Astrocyte of the cerebellum (primary cell): ENCODE measurements at places on chromosomes 6 and 20.
A peak's percentile ranks its signal among the peaks of the same experiment; 100 is the strongest.

- DNase-seq, result no peak
Measured at GRCh38 chr6:41688256-41688965, 47.0 kb downstream of the TFEB start.

GRCh38 chr6:25103603-25104002, 167.8 kb upstream of the RIPOR2 start:
- DNase-seq, result no peak

- no peak for DNase-seq
Measured at GRCh38 chr6:127996925-127997324, 96.1 kb upstream of the THEMIS start.

GRCh38 chr20:45070932-45071632, 29.8 kb downstream of the KCNS1 start:
- DNase-seq, result no peak

- no peak for DNase-seq
Measured at GRCh38 chr6:27250277-27251111, 3.0 kb downstream of the PRSS16 start.

DNA sequence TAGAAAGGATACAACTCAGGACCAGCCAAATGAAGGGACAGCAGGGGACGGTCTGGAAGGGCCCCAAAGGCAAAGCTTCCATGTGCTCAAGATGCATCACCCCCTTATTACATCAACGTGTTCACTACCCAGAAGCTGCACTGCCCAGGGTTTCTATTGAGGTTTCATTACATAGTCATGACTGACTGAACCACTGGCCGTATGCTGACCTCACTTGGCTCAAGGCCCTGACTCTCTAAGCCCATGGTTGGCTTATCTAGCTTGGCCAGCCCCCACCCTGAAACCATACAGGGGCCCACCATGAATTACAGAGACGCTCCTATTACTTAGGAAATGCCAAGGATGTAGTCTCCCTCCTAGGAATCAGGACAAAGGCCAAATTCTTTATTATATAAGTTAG, 179.4 kb downstream of the FOXC1 start:
- DNase-seq, result peak; percentile 57

DNA sequence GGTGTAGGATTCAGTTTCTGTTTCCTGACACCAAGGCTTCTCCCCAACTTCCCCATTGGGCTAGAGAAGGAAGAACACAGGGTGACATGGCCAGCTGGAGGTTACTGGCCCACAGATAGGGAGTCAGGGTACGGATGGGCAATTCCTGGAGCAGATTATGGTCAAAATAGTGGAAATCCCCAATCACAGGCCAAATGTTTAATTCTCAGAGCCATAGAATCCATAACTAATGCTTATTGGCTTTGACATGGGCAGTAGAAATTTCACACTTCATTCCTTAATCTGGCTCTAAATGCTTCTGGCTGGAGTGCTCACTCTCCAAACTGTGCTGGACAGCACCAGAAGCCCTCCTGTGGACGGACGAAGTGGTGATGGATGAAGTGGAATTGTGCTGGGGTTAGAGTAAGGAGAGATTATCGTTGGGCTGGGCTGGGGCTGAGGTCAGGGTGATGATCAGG, 887 bp downstream of the SIGLEC1 start:
- peak; percentile 6 for DNase-seq

DNA sequence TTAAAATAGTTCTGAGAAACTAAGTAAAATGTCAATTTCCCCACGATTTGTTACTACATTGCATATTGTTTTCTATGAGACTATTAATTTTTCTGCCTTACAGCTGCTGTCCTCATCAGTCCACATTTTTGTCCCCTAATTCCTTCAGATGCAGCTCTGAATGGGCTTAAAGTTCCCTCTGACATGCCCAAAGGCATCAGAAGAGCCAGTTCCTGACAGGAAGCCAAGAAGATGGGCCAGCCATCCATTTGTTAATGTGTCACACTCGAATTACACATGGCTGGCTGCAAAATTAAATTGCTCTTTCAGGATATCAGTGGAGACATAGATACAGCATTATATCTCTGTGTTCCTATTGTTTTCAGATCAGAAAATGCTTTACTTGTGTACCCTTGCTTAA, 1223.0 kb downstream of the EPHA7 start:
- no peak for DNase-seq

GRCh38 chr20:10537850-10538480, 102.9 kb downstream of the SLX4IP start:
- DNase-seq, result peak; percentile 69

DNA sequence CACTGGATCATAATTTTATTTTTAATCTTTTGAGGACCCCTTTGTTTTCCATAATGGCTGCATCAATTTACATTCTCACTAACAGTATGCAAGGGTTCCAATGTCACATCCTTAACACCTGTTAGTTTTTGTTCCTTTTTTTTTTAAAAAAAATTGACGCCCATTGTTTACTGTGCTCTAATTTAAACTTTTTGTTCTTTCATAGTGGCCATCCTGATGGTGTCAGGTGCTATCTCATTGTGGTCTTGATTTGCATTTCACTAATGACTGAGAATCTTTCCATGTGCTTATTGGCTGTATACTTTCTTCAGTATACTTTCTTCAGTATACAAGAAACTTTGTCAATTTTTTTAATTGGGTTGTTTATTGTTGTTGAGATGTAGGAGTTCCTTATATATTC, 347.0 kb downstream of the RNGTT start:
- no peak for DNase-seq

DNA sequence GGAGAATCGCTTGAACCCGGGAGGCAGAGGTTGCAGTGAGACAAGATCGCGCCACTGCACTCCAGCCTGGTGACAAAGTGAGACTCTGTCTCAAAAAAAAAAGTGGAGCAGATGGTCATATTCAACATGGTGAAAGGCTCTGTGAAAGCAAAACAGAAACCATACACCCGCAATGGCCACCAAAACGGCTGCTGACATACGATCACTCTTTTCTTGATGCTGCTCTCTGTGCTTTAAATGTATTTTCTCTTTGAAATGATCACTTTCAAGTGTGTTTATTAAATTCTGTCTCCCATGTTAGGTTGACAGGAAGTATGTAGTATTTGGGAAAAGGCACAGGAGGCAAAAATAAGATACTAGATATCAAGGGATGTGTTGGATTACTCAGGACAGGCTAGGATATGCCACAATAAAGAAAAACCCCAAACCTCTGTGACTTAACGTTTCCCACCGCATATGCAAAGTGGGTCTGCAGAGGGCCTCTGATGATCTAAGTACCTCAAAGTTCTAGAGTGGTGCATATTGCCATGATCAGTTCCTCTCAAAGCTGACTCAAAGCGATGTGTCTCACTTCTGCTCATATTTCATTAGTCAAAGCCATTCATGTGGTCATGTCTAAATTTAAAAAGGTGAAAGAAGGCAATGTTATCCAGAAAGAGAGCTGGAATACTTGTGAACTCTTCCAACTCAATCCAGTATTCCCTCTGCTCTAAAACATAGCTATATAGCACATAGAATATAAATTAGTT, 155.1 kb upstream of the SOX4 start:
- DNase-seq, result no peak

DNA sequence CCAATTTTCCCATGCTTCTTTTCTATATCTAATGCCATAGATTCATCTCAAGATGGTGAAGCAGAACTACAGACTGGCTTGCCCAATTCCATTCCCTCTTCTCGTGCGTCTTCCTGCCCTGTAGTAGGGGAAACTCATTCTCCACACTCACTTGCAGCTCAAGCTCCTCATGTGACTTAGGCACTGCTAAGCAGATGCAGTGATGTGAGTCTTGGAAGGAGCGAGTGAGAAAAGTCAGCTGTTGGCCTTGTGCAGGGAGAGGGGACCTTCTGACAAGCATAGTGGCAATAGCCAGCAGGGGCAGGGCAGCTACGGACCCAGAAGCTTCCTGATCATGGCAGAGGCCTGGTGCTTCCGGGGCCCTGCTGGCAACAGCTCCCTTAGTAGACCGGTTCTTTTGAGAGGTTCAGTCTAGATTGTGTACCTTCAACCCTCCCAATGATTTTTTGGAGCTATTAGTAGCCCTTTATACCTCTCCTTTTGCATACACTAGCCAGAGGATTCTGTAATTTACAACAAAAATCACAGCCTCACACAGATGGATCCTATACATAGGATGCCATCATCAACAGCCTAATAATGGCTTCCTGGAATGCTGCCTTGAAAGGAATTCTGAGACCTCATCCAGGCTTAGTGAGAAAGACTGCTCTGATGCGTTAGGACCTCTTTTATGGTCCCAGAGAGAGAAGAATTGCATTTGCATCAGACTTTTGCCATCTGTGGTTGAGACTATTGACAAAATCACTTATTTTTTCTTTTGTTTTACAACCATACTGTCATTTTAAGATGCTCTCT, 121.5 kb upstream of the RIPOR2 start:
- no peak for DNase-seq

DNA sequence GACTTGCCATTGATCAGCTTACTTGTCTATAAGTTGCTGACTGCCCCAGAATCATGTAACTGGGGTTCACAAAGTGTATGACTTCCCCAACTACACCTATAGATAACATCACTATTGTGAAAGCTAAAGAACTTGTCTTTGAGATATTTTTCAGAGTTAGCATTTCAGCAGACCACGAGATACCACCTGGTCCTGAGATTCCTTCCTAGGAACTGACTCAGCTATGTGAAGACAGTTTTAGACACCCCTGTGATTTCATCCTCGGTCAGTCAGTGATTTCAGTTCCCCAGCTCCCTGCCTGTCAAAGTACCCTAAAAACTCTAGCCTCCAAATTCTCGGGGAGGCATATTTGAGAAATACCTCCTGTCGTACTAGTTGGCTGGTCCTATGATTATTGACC, 62.4 kb downstream of the TXNDC5 start:
- no peak for DNase-seq

DNA sequence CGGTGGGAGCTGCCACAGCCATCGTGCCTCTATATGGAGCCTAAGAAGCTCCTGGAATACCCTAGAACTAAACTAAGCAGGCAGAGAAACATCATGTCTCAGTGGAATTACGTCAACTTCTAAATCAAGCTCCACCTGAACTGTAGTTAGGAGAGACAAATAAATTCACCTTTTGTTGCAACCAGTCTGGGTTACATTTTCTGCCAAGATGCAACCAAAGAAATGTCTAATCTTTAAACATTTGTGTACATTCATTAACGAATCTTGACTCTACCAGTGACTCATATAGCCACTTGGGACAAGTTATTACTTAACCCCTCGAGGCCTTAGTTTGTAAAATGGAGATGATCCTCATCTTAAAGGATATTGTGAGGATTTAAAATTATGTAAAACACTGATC, 8.9 kb downstream of the PTPRK start:
- DNase-seq, result no peak

- DNase-seq, result no peak
Measured at GRCh38 chr20:20864351-20865096, 152.1 kb upstream of the RALGAPA2 start.

DNA sequence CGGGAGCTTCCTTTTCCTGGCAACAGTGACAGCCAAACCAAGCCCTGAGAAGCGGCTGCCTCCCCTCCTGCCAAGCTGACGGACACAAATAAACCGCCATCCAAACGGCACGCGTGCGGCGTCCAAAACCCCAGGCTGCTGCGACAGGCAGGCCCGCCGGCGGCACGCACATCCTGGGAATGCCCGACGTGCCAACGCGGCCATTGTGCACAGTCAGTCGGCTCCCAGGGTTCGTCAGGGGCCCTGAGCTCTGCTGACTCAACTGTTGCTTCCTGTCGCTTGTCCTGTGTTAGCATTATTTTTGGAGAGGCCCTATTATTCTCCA, 6.8 kb downstream of the JAG1 start:
- DNase-seq, result no peak

DNA sequence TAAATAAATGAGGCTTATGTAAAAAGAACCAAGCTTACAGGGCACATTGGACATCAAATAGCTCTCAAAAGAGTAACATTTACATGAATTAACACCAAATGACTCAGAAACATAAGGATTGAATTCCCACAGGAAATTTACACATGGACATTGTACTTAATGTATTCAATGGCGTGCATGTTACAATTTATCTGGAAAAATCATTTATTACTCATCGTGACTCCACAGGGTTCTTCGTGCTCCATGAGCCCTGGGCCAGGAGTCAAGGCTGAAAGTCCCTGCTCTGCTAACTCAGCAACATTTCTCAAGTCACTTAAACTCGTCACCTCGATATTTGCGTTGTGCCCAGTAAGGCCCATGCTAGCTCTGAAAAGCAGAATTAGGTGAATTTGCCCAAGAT, 158.5 kb downstream of the PHACTR1 start:
- peak; percentile 38 for DNase-seq

- DNase-seq, result peak; percentile 64
Measured at GRCh38 chr20:22339091-22339881, 245.1 kb downstream of the FOXA2 start.

GRCh38 chr20:62469352-62469751, 6.4 kb downstream of the GATA5 start:
- DNase-seq, result no peak

DNA sequence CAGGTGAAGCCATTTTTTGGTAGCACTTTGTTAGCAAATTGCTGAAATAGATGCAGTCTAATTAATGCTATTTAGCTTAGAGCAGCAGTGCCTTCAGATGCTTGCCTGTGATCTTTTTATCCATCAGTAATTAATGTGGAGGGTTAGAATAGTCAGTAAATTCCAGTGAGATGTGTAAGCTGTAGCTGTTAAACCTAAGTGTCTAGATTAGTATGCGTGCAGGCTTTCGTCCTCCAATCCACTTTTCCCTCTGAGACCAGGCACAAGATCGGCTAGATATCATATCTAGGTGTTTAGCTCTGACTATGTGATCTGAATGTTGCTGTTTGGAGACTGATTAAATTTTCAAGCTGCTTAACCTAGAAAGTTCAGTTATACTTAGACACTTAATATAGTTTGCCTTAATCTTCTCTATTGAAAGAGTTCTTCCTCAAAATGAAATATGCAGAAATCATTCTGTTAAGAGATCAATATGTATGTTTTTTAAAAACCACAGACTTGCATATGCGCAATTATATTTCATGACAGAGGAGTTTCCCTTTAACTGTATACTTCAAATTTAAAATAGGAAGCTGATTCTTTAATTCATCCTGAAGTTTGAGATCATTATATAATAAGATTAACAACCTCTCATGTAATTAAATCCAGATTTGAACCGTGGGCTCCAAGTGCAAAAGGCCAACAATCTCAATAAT, 41.2 kb downstream of the XRN2 start:
- no peak for DNase-seq

- DNase-seq, result no peak
Measured at GRCh38 chr6:37866590-37867507, 47.3 kb downstream of the ZFAND3 start.

GRCh38 chr6:56572788-56573471, 69.8 kb downstream of the DST start:
- DNase-seq, result no peak

GRCh38 chr6:43628393-43629103, 516 bp downstream of the GTPBP2 start:
- DNase-seq, result no peak

DNA sequence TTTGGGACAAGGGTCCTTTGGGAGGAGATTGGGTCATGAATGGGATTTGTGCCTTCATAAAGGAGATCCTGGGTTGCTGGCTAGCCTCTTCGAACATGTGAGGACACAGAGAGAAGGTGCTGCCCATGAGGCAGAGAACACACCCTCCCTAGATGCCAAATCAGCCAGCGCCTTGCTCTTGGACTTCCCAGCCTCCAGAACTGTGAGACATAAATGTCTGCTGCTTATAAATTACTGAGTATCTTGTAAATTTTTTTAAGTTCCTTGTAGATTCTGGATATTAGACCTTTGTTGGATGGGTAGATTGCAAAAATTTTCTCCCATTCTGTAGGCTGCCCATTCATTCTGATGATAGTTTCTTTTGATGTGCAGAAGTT, 297.5 kb upstream of the FOXQ1 start:
- no peak for DNase-seq
